ENCODE measurements at places on chromosomes 1 and 21.

DNA sequence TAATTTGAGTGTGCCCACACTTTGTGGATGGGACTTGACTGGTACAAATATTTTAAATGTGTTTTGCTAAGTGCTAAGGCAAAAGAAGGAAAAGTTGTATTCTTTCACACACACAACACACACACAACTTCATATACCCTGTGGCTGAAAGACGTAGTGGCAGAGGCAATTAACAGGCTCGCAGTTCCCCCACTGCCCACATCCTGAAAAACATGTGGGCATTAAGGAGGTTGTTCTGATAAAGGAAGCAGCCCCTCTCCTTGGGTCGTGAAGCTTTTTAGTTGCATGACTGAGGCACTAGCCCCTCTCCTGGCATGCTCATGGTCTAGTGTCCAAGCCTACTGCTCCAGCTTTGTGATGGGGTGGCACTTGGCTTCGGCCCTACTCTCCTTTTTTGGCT, 14.3 kb upstream of the ADAM30 start:
- DNase-seq: no peak

- no peak for DNase-seq
Measured at GRCh38 chr1:5501206-5501930, 490.9 kb downstream of the NPHP4 start.

DNA sequence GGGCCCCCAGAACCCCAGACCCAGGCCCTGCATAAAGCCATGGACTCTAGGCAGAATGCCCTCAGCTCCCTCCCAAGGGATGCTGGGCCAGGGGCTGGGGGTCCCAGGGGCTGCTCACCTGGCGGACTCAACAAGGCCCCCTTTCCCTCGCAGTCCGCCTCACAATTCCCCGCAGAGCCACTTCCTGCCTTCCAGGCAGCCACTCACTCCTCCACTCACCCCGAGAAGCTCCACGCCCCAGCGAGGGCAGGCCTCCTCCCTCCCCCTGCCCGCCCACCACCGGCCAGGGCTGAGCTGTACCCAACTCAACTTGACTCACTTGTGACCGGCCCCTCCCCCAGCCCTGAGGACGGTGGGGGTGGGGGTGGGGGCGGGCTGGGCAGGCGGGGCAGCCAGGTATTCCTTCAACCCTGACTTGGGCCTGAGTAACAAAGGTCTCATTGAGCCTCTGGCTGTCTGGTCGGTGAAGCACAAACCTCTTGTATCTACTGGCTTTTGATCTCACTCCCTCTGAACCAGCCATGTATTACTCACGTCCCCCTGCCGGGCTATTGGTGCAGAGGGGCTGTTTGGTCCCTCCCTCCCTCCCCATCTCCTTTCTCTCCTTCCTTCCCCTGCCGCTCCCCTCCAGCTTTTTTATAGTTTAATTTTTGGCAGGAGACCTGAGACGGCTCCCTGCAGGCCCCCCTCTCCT, 5.9 kb downstream of the BLACAT1 start:
- no peak for DNase-seq

- no peak for DNase-seq
Measured at GRCh38 chr1:232046451-232047306, 420.1 kb downstream of the DISC1 start.

GRCh38 chr1:183353597-183353996, 64.6 kb downstream of the NMNAT2 start:
- DNase-seq: no peak

DNA sequence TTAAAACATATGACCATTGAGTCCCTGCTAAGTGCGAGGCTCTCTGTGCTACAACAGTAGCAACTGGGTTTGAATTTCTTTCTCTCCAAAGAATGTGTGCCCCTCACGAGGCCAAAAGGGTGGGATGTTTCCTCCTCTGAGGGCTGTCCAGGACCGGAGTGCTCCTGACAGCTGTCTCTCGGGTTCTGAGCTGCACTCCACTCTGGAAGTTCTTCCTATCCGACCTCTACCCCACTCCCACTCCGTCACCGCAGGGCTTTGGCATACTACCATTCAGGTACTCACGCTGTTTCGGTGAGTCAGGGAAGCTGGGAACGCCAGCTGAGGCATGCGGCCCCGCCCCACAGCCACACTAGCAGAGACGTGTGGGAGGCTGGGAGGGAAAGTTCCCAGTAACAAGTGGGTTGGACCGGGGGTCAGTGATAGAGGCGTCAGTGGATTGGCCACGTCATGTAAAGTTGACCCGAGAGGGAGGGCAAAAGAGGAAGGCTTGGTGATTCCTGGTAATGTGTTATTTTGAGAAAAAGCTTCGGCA, 705 bp upstream of the SLC50A1 start:
- DNase-seq: peak; percentile 62

- DNase-seq: no peak
Measured at GRCh38 chr1:36148821-36149236, 457 bp downstream of the TRAPPC3 start.

DNA sequence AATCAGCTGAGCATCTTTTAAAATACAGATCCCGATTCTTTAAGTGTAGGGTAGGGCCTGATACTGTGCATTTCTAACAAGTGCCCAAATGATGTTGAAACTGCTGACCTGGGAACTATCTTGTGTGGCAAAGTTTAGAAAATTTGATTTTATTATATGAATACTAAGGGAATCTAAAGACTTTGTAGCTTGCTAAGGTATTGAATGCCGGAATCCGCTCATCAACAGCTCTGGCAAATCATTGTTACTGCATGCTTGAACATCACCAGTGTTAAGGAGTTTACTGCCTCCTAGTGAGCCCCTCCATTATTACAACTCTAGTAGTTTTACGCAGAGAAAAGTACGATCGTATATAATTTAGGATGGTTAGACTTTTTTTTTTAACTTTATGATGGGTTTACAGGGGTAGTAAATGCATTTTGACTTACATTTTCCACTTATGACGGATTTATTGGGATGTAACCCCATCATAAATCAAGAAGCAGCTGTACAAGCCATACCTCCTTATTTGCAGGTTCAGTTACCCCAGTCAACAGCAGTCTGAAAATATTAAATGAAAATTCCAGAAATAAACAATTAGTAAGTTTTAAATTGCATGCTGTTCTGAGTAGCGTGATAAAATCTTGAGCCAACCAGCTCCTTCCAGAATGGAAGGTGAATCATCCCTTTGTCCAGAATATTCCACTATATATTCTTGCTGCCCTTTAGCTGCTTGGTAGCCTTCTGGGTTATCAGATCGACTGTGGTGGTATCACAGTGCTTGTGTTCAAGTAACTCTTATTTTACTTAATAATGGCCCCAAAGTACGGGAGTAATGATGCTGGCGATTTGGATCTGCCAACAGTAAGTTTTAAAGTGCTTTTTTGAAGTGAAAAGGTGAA, 892 bp downstream of the TYW3 start:
- DNase-seq: peak; percentile 63

GRCh38 chr1:87757676-87758075, 429.0 kb downstream of the LMO4 start:
- DNase-seq: no peak

GRCh38 chr1:26580116-26580515, 50.6 kb downstream of the RPS6KA1 start:
- no peak for DNase-seq

DNA sequence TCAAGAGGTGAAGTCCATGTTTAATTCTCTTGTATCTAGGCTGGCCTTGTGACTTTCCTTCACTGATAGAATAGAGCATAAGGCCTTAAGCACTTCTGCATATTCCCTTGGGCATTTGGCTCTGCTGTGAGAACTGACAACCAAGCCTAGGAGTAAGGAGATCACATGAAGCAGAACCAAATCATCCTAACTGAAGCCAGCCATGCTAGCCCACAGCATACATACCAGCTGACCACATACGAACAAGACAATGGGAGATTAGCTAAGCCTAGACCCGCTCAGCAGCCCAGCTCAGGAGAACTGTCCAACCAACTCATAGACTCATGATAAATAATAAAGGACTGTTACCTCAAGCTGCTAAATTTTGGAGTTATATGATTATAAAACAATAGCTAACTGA, 114.6 kb upstream of the NEK7 start:
- DNase-seq: no peak

DNA sequence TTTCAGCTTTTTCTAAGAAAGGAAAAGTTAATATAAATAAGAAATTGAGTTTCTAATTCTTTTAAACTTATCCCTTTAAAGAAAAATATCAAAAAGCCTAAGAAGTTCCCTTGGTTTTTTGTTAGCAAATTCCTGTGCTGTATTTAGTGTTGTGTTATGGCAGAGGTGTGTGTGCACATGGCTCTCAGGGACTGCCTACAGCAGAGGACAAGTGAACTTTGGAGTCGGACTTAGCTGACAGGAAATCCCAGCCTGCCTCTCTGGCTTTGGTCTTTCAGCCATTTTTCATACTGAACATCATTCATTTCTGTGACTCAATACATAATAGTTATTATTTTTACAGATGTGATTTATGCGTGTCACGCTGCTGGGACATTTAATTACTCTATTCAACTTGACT, 149.6 kb downstream of the FMN2 start:
- no peak for DNase-seq

GRCh38 chr1:79460773-79461436, 454.4 kb upstream of the ADGRL4 start:
- no peak for DNase-seq

DNA sequence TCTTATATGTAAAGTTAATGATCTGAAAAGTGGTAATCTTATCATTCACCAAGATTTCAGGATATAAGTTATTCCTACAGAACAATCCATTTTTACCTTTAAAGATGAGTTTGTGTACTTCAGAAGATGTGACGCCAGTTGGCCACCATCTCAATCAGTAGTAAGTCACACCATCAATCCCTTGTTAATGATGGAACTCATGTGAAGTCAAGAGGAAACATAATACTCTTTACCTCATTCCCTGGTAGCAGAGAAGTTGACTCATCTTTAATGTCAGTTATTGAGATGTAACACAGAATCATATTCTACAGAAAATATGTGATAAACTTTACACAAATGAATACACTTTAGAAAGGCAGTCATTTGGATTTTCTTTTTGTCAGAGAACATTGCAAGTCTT, 38.2 kb downstream of the MRPL39 start:
- DNase-seq: no peak

- no peak for DNase-seq
Measured at GRCh38 chr1:41683681-41684500, 199.4 kb upstream of the EDN2 start.

DNA sequence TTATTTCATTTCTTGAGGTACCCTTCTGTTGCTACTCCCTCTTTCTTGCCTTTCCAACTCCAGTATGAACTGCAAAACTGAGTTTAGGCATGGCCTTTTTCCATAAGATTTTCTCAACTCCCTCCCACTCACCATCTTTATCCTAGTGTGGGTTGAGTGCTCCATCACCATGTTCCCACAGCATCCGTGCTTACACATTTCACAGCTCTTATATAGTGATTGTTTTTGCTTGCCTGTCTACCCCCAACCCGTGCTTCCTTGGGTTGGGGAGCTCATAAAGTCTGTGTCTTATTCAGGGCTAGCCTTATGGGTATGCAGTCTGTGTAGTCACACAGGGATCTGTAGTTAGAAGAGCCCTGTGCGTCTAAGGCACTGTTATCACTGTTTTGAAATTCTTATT, 68.2 kb upstream of the CCDC190 start:
- DNase-seq: no peak

GRCh38 chr1:173638043-173639021, 3.2 kb downstream of the TEX50 start:
- DNase-seq: no peak

DNA sequence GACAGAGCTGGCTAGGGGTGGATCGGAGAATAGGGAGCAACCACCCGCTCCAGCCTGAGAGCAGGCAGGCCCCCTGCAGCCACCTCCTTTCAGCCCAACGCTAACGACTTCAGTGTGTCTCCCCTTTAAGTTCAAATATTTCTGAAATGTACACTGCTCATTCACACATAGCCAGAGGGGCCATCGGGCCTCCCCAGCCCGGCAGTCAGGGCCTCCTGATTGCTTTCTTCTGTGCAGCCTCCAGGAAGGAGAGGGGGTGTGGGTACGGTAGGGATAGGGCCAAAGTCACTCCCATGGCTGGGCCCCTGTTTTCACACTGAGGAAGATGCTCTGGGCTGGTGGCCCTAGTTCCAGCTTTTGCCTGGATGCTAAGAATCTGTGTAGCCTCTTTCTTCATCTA, 64.8 kb downstream of the EPHB2 start:
- DNase-seq: no peak

DNA sequence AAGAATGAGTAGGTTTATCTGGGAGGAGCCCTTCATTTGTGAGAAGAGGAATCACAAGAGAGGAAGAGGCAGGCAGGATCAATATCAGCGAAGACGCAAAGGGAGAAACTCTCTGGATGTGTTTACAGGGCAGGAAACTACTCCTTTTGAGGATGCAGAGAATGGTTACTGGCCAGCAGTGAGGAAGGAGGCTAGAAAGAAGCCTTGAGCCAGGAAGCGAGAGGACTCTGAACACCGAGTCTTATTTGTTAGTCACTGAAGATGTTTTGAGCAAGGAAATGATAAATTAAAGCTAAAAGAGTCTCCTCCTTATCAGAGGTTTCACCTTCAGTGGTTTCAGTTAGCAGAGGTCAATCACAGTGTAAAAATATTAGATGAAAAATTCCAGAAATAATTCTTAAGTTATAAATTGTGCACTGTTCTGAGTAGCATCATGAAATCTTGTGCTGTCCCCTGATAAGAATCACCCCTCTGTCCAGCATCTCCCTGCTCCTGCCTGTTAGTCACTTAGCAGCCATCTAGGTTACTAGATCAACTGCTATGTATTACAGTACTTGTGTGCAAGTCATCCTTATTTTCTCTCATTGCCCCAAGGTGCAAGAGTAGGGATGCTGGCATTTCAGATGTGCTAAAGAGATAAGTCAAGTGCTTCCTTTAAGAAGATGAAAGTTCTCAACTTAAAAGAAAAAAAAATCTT, 43.5 kb downstream of the WLS start:
- DNase-seq: no peak

DNA sequence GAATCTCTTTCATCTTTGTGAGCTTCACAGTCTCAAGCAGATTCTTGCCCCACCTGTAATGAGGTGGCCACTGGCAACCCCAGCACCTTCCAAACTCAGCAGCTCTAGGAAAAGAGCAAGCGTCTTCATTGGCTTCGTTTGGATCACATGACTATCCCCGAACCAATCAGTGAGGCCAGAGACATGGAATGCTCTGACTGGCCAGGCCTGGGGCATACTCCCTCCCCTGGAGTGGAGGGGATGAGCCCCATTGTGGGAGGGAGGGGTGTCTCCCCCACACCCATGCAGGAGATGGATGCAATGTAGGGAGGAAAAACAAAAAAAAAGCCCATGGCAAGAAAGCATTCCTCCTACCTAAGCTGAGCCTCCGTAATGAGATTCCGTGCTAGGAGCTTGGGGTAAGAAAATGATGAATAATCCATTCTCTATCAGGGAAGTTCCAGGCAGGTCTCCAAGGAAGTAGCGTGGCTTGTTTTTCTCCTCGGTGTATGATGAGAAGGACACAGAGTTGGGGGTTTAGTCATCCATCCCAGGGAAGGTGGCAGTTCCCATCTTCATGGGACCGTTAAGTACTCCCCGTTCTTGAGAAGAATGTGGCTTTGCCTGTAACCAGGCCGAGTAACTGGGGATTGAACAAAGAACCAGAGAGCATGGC, 32.7 kb downstream of the FHAD1 start:
- no peak for DNase-seq

GRCh38 chr1:211526101-211526500, 34.1 kb upstream of the RD3 start:
- no peak for DNase-seq

GRCh38 chr1:14260480-14260879, 338.0 kb upstream of the KAZN start:
- no peak for DNase-seq

Data from HEK293T (cell line).